A673 (cell line): ENCODE measurements at places on chromosomes 3 and 15. TPM values are rescaled to one million over a fixed set of nuclear protein-coding genes. Genes with fewer than 3 reads are reported as not detected.

The LIPC gene
- not detected in 2 replicates for total RNA-seq

The SLC6A1 gene
- not detected in 2 replicates for total RNA-seq

The IL12A gene
- total RNA-seq = not detected in 2 replicates

The ZDHHC3 gene
- total RNA-seq = 94.7 and 95.2 TPM in 2 replicates

The ZIC4 gene
- total RNA-seq = 0.39 and 0.47 TPM in 2 replicates

The LRTM1 gene
- total RNA-seq = not detected in 2 replicates

- H3K27ac ChIP-seq = no peak overlapping the region
- DNase-seq = no peak
- H3K4me3 ChIP-seq = no peak overlapping the region
- peaks cover 13% of the 10 kb centered on the region for H3K4me1 ChIP-seq
Measured at GRCh38 chr3:102712896-102713295, 278.1 kb downstream of the ZPLD1 start.

DNA sequence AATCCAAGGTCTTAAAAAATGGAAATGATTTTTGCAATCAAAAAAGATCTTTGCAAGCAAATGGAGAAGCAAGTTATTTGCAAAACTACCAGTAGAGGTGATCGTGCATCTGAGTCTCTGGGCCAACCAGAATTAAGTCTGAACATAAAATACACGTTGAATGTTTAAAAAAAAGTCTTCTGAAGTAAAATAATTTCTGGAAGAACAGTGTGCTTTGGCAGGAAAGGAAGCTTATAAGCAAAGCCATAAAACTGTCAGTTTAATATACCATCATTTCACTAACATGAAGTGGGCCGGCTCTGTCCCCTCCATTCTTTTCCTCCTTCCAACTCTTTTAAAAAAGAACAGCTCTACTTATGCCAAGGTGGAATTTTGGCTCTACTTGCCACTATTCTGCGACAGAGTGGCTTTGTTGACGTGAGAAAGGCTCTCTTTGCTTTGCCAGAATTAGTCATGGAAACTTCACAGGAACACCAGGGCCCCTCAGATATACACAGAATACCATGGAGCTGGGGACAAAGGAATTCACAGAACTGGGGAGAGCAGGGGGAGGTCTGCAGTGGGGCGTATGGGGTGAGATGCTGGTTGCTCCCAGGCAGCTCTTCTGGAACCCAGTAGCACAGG is 29.8 kb downstream of the FSTL1 start:
- DNase-seq = no peak
- H3K4me1 ChIP-seq = peaks cover 26% of the 10 kb centered on the region
- no peak overlapping the region for H3K4me3 ChIP-seq
- no peaks in the 10 kb centered on the region for H3K27me3 ChIP-seq
- peak overlapping the region; percentile 13 for H3K27ac ChIP-seq

GRCh38 chr15:60525341-60526039 is 46.5 kb upstream of the ICE2 start:
- no peaks in the 10 kb centered on the region for H3K27me3 ChIP-seq
- no peak overlapping the region for H3K27ac ChIP-seq
- no peaks in the 10 kb centered on the region for H3K36me3 ChIP-seq
- no peak for DNase-seq
- H3K4me1 ChIP-seq = no peaks in the 10 kb centered on the region

- peak; percentile 0 for DNase-seq
- no peak overlapping the region for H3K27ac ChIP-seq
- H3K27me3 ChIP-seq = no peaks in the 10 kb centered on the region
- H3K36me3 ChIP-seq = no peaks in the 10 kb centered on the region
- H3K4me1 ChIP-seq = no peaks in the 10 kb centered on the region
Measured at GRCh38 chr3:72533591-72534473, 314.4 kb downstream of the SHQ1 start.

GRCh38 chr15:90345857-90346256 is 6.2 kb upstream of the ZNF774 start:
- H3K4me3 ChIP-seq = no peak overlapping the region
- H3K27ac ChIP-seq = no peak overlapping the region
- no peaks in the 10 kb centered on the region for H3K27me3 ChIP-seq
- H3K36me3 ChIP-seq = no peaks in the 10 kb centered on the region
- no peak for DNase-seq

DNA sequence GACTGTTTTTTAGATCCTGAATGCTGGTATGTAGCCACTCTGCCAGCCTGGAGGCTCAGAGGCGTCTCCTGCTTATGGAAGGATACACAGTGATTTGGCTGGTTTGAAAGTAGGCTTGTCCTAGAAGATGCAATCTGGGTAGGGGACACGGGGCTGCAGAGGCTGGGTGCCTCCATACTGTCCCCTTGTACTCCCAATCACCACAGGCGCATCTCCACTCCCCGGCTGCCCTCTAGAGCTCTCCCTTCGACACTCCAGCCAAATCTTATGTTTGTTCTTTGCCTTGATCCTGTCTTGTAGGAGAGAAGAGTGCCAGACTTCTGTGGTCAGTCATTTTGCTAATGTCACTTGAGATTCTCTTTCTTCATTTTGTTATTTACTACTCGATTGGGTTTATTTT is 168.8 kb upstream of the THRB start:
- H3K4me3 ChIP-seq = no peak overlapping the region
- H3K27me3 ChIP-seq = no peaks in the 10 kb centered on the region
- no peaks in the 10 kb centered on the region for H3K36me3 ChIP-seq
- no peak overlapping the region for H3K27ac ChIP-seq
- DNase-seq = no peak

DNA sequence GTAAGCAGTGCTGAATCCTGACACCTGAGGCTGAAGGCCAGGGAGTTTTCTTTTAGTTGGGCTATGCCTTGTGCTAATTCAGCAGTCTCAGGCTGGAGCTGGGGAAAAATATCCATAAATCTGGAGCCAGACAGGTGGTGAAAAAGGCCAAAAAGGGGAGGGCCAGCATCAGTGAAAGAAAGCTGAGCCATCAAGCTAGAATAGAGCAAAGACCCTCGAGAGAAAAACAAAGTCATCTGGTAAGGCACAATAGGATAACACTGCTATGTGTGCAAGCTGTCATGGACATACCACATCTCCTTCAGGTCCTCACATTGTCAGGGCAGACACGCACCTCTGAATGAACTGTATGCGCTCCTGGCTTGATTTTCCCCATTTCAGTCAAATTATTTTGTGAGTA is 687.9 kb downstream of the SQOR start:
- no peaks in the 10 kb centered on the region for H3K27me3 ChIP-seq
- no peak overlapping the region for H3K4me3 ChIP-seq
- no peak overlapping the region for H3K27ac ChIP-seq
- no peaks in the 10 kb centered on the region for H3K4me1 ChIP-seq
- no peak for DNase-seq
- H3K36me3 ChIP-seq = no peaks in the 10 kb centered on the region

GRCh38 chr3:86282106-86282787 is 708.7 kb downstream of the VGLL3 start:
- H3K36me3 ChIP-seq = no peaks in the 10 kb centered on the region
- no peak for DNase-seq
- H3K4me1 ChIP-seq = no peaks in the 10 kb centered on the region
- no peaks in the 10 kb centered on the region for H3K27me3 ChIP-seq

DNA sequence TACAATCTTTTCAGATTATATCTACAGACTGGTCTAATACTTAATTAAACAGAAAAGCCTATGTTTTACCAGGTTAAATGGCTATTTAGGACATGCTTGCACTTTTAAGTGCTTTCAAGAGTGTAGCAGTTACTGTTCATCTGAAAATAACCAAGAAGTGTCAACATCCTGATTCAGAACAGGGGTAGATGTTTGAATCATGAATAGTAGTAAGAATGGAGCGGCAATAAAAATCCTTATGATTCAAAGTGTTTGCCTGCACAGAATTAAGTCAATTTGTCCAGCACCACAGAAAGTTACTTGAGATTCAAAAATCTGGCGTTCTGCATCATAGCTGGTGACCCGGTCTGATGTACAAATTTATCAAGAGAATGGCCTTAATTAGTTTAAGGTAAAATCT is 48.3 kb downstream of the GREM1 start:
- H3K4me3 ChIP-seq = no peak overlapping the region
- H3K4me1 ChIP-seq = no peaks in the 10 kb centered on the region
- H3K27ac ChIP-seq = no peak overlapping the region
- DNase-seq = no peak

DNA sequence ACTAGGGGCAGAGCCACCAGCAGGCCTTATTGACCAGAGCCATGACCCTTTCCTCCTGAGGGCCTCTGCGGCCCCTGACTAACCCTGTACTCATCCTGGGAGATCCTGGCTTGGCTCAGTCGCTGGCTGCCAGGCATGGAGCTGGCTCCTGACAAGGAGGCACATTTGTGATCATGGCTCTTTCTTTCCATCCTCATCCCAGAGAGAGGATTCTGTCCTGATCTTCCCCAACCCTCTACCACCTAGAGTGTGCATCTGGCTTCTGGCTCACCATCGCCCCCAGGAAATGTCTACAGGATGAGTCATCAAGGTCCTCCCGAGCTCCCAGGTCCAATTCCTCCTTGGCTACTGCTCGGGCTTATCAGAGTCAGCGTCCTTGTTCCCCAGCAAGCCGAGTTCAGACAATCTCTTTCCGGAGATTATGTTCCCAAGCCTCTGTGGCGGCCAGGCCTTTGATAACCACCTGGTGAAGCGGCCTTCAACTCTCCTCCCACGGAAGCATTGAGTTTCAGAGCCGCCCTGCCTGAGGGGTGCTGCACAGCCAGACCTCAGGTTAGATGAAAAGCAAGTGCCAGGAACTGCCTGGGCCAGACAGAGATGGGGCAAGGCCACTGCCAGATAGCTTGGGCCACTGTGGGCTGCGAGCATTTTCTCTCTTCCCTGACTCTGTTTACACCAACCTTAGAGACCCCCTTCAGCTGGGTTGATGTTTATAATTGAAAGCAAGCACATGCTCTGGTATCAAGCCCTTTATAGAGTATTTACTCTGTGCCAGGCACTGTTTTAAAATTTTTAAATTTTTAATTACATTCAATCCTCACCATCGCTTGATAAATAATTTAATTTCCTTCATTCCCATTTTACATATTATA is 44.3 kb upstream of the MRPS22 start:
- no peak overlapping the region for H3K27ac ChIP-seq
- no peaks in the 10 kb centered on the region for H3K27me3 ChIP-seq
- H3K4me1 ChIP-seq = no peaks in the 10 kb centered on the region
- H3K4me3 ChIP-seq = no peak overlapping the region

- H3K27ac ChIP-seq = no peak overlapping the region
- DNase-seq = peak; percentile 41
- no peaks in the 10 kb centered on the region for H3K27me3 ChIP-seq
Measured at GRCh38 chr3:153130312-153130977, 31.6 kb upstream of the RAP2B start.

GRCh38 chr3:158508481-158508880 is 62.5 kb upstream of the MLF1 start:
- DNase-seq = no peak
- H3K27me3 ChIP-seq = no peaks in the 10 kb centered on the region
- no peak overlapping the region for H3K27ac ChIP-seq
- no peaks in the 10 kb centered on the region for H3K4me1 ChIP-seq

DNA sequence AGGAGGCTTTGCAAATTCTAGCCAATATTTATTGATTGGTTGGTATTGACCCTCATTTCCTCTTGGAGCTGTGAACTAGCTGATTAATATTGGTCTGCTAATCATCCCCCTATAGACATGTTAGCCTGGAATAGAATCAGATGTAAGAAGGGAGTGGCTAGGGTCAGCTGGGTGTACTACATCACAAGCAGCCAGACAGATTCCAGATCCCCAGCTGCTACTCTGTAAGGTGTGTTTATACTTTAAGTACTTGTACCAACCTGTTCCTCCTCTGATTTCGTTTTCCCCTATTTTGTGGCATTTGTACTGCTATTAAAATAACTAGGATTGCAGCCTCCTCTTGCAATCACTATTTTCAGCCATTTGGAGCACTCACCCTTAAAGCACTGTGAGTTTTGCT is 49.9 kb downstream of the PARP15 start:
- H3K4me1 ChIP-seq = no peaks in the 10 kb centered on the region
- H3K4me3 ChIP-seq = no peak overlapping the region
- peaks cover 20% of the 10 kb centered on the region for H3K27me3 ChIP-seq
- DNase-seq = no peak
- H3K36me3 ChIP-seq = no peaks in the 10 kb centered on the region

- H3K4me3 ChIP-seq = no peak overlapping the region
- H3K27ac ChIP-seq = peak overlapping the region; percentile 1
- peaks cover 15% of the 10 kb centered on the region for H3K4me1 ChIP-seq
- no peaks in the 10 kb centered on the region for H3K27me3 ChIP-seq
- H3K36me3 ChIP-seq = no peaks in the 10 kb centered on the region
- DNase-seq = peak; percentile 89
Measured at GRCh38 chr3:148042663-148043445, 633.7 kb downstream of the ZIC1 start.

DNA sequence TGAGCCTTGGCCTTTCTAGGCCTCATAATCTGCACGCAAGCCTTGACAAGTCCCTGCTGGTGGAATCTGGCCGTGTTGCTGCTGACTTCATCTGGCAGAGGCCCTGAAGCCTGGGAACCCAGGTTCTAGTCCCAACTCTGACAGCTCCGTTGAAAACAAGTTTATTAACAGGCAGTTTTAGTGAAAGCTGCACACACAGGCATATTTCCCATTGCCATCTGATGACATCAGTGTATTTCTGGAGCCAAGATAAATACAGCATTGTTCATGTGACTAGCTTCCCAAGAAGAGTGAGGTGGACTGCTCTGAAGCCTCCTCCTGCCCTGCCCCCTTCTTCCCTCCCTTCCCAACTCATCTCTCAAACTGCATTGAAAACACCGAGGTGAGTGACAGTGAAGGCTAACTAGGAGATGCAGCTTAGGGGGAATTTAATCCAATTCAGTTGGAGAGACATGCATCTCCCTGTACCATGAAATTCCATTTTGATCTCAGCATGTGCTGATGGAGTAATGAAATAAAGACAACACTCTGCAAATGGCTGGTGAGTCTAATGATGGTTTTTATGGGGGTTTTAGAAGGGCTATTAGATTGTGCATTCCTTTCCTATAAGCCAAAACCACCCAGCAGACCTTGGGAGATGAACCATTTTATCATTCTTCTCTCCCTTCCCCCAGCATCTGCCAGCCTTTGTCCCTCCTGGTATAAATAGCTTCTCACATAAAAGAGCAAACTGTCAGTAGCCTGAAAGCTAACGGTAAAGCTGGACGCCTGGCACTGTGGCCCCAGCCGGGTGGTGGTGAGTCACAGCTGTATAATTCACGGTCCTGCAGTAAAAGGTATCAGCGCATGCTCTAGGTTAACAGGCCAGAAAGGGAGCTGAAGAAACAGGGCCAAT is 38.0 kb downstream of the PRICKLE2 start:
- no peak overlapping the region for H3K4me3 ChIP-seq
- peak; percentile 40 for DNase-seq
- no peak overlapping the region for H3K27ac ChIP-seq
- H3K4me1 ChIP-seq = peaks cover 10% of the 10 kb centered on the region

DNA sequence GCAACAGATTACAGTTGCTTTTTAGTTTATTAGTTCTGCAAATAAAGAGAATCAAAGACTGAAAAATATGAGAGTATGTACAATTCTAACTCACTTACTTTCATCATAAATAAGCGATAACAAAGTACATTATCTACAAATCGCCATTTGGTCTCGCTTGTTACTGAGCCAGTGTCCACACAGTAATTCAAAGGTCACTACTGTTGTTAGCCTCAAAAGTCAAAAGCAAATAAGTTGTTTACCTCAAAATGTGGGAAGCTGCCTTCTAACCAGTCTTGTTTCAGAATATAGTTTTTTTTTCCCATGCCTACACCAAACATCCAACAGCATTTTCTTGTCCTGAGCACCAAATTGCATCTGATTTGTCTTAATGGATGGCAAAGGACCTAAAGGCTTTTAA is 127.4 kb upstream of the FAM3D start:
- H3K4me3 ChIP-seq = no peak overlapping the region
- H3K27me3 ChIP-seq = no peaks in the 10 kb centered on the region
- DNase-seq = no peak
- no peak overlapping the region for H3K27ac ChIP-seq

GRCh38 chr3:11362600-11362999 is 90.4 kb downstream of the ATG7 start:
- peaks cover 6% of the 10 kb centered on the region for H3K36me3 ChIP-seq
- no peak overlapping the region for H3K4me3 ChIP-seq
- peaks cover 43% of the 10 kb centered on the region for H3K4me1 ChIP-seq
- no peak overlapping the region for H3K27ac ChIP-seq
- no peaks in the 10 kb centered on the region for H3K27me3 ChIP-seq
- no peak for DNase-seq
